ENCODE measurements at places on chromosomes 3 and 15.

DNA sequence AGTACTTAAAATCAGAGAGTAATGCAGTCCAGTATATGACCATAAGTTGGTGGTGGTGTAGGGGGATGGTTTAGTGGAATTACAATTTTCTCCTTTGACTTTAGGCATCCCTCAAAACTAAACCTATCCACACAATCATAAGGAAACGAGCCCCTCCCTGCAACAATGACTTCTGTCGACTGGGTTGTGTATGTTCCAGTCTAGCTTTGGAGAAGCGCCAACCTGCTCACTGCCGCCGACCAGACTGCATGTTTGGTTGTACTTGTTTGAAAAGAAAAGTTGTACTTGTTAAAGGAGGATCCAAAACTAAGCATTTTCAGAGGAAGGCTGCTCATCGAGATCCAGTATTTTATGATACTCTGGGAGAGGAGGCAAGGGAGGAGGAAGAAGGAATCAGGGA is 52.8 kb downstream of the MGA start:
- no peak for DNase-seq

- no peak for DNase-seq
Measured at GRCh38 chr3:120983321-120983665, 75.3 kb downstream of the STXBP5L start.

DNA sequence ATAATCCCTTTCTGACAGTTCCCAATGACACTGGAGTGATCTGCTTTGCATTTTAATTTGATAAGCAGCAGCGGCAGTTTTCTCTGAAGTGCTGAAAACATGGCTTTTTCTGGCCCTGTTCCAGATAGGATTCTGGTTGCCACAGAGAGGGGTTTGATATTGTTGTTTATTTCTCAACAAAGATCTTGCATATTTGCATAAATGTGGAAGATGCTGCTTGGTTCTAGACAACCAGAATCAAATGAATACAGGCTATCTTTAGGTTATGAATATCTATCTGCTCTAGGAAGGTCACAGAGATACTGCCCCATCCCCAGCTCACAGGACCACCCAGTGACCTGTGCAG is 137.1 kb downstream of the ZNF609 start:
- peak; percentile 44 for DNase-seq

DNA sequence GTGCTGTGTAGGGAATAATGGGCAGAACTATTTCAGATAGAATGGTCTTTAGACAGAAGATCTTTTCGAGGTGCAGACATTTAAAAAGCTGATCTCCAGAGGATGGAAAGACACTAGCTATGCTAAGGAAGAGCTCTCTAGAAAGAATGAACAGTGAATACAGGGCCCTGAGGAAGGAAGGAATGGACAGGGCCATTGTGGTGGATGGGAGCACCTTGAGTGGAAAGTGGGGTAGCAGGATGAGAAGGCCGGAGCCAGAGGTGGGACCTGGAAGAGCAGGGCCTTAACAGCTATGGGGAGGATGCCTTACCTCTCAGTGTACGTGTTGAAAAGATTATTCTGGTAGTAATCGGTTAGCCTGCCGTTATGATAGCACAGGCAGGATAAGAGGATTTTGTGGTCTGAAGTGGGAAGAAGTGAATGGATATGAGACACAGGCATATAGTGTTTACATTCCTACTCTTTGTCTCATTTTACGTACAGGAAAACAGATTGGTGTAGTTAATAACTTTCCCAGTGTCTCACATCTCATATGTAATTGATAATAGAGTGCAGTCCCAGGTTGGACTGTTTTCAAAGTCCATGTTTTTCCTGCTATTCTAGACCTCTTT is 172.4 kb downstream of the KLHL25 start:
- no peak for DNase-seq

DNA sequence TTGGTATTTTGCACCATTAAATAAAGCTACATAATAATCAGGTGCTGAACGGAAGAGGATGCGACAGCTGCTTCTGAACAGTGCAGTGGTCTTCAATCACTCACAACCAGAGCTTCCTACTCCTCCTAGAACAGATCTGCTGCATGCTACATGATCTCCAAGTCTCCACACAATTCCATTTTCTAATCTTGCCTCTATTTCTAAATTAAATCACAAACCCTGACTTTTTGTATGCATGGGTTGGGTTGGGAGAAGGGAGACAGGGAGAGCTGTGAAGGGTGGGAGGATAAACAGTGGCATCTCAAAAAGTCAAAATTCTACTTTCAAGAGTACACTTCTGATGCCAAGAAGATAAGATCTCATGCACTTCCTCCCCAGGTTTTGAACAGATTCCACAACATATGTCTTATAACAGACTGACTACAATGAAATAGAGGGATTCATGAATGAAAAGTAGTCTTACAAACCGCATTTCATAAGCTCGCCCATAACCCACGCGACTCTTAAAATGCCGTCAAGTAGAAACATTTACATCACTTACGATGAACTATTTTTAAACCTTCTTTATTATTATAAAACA is 57.2 kb downstream of the CHSY1 start:
- no peak for DNase-seq

GRCh38 chr15:69080295-69081248 is 66.1 kb downstream of the NOX5 start:
- no peak for DNase-seq

DNA sequence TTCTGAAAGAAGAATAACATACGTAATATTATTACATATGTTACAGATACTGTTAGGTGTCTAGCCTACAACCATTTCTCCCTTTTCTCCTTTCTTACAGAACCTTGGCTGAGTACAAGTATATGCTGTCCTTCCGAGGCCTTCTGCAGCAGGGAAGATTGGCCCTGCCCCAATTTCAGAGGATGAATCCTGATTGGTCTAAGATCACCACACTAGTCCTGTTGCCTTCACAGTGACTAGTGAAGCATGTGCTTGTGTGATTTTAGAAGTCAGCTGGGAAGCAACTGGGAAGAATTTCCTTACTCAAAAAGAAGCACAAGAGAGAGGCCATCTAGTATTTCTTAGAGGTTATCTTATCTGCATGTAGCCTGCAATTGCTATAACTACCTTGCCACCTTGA is 30.6 kb upstream of the MECOM start:
- no peak for DNase-seq

DNA sequence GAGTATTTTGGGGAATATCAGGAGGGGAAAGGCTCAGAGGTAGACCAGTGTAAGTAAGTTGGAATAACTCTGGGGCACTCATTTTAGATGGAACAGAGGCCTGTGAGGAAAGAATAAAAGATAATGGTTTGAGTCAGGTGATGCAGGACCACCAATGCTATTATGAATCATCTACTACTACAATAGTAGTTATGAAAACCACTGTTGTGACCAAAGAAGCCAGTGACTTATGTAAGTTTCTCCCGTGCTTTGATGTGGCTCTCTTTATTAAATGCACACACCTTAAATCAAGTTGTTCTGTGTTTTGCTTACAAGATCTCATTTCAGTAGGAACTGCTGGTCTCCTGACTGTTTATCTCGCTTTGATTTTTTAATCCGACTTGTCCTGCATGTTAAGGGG is 13.1 kb upstream of the GUCA1C start:
- DNase-seq: no peak

DNA sequence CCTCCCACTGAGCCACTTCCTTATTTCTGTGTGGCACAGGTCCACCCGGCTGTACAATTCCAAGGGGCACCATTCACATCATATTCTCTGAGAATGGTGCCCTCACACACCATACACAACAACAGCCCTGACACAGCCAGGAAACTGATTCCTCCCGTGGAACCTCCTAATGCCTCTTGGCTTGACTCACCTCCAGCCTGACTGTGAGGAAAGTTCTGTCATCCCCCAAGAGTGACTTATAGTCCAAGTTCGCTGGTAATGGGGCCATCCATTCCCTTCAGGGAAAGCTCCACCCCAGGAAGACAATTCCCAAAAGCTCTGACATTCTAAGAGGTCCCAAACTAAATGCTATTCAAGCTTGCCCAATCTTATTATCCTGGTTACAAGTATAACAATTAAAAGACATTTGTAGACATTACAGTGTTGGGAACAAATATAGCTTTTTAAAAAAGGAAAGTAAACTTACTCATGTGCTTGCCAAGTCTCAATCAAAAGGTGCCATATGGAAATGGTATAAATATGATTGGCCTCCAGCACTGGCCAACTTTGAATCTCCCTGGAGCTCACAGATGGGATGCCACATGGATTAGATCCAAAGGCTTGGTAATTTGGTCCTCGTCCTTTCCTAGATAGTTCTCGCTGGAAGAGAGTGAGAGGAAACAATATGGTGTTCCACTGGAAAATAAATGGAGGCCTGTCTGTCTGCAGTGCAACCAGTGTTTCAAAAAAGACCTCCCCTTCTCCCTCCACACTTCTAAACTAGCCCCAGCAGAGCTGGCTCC is 56.3 kb upstream of the PSMD6 start:
- DNase-seq: no peak

DNA sequence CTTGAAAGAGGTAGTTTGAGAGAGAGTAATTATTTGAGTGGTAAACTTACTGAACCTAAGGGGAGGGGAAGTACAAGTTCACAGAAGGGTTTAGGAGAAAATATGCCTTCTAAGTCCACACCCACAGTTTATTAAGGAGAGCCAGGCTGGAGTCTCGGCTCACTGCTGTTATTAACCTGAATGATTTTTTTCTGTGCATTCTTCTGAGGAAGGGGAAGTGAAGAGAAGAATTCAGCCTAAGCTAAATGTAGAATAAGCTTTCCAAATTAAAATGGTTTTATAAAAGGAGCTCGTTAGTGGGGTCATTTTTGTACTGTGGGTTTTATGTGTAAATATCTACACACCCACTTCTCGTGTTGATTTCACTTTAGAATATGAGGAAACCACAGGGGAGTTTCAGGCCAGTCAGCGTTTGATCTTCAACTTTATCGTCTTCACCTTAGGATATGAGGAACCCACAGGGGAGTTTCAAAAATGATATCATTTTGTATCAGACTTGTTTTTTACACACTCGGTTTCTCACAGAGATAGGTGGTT is 1.5 kb downstream of the WHAMM start:
- DNase-seq: peak; percentile 91

DNA sequence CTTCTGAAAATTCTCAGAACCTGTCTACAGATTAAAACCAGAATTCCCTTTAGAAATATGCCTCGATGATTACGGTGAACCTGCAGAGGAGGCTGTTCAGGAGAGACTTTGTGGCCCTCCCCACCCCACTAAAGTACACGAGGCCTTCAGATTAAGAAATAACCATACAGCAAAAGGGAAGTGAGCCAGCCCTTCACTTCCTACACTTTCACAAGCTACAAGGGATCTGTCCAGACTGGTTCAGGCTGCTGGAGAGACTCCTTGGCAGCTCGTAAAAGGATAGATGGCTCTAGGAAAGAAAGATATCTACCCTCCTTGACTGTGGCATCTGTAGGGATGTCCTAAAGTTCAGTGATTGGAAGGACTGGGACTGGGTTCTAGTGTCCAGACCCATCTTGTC is 102.6 kb downstream of the ALDH1A2 start:
- DNase-seq: no peak

DNA sequence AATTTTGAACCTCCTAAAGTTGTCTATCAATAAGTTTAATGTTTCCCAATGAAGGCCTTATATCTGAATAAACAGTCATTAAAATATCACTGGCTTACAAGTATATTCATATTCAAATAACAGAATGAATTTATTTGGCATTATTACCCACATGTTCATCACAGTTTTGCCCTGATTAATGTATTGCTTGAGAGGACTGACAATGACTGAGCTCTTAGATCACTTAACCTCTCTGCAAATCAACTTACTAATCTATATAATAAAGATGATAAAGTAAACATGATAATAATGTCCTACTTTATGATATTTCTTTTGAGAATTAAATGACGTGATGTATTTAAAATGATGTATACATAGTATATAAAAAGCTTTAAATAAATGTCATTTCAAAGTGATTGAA is 532.0 kb upstream of the GBE1 start:
- DNase-seq: no peak

DNA sequence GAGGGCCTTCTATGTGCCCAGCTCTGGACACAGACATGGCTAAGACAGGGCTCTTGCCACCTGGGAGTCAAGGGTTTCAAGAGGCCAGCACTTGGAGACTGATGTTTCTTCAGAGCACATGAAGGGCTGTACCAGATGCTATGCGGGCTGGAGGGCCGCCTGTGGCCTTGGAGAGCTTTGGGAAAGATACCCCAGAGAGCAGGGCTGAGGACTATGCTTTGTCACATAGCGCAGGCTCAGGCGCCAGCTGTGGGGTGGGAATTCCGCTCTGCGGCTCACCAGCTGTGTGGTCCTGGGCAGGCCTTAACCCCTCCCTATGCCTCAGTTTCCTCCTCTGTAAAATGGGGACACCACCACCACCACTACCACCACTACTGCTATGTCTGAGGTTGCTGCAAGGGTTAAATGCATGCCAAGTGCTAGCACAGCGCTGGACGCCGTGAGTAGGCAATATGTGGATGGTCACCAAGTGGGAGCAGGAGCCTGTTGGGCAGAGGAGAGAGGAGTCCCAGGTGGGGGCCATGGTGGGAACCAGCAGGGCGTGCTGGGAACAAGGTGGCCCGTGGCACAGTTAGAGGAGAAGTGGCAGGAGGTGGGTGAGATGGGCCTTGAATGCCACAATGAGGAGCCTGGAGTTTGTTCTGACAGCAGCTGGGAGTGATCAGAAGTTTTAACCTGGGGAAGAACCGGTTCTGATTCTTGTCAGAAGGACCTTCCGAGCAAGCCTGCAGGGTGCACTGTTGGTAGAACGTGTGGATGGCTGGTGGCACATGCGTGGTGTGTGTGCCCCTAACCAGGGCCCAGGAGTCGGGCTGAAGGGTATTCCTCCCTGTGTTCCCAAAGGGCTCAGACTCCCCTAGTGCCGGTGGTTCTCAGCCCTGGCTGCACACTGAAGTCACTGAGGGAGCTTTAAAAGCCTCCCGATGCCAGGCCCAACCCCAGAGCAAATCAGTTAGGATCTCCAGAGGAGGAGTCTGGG is 41.7 kb downstream of the FEM1B start:
- DNase-seq: no peak

DNA sequence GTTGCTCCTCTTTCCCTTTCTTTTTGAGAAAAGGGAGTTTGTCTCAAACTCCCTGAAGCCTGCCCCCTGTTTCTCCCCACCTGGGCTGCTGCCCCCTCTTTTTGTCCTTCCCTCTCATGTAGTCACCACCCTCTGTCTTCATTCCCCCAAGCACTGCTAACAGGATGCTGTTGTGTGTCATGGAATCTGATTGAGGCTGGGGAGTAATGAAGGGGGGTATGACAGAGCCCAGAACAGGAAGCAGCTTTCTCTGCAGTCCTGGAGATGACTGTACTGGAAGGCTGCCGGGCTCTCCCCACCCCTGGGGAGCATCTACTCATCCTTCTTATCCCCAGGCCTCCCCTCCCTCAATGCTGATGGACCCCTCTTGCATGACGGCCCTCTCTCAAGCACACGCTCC is 181.6 kb downstream of the ABHD5 start:
- no peak for DNase-seq

- no peak for DNase-seq
Measured at GRCh38 chr3:66592016-66592761, 91.4 kb upstream of the LRIG1 start.
